ENCODE measurements at places on chromosomes 3 and 15.

- no peak for DNase-seq
Observed at GRCh38 chr3:108661699-108662098, 72.2 kb downstream of the DZIP3 start.

DNA sequence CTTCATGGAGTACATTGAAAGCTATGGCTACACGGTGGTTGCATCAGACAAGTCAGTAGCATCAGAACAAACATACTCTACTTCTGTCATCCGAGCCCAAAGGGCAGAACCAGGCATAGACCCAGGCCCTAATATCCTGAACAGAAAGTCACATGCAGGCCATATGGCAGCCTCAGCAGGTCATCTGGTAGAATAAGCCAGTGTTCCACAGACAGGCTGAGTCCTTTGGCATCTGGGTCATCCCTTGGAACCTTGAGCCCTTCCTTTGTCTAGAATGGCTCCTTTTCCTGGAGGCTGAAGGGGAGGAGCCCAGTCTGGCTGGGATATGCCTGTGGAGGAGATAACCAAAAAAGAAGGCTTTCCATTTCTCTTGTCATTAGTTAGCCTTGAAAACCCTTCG is 29.2 kb downstream of the SEMA6D start:
- no peak for DNase-seq

DNA sequence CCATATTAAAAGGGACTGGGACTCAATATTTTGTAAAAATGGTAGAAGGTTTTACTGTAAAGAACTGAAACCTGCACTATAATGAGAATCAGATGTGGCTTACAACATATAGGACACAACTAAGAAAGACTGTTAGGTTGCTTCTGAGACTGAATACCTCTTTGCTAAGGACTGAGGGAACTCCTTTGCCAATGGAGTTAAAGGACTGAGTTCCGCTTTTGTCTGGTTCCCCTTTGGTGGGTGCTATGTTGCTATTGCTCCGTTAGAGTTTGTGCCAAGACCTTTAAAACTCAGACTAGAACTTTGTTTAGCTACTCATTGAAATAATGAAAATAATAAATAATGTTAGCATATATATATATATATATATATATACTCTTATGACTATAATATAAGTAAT is 147.8 kb upstream of the KCNMB2 start:
- no peak for DNase-seq

DNA sequence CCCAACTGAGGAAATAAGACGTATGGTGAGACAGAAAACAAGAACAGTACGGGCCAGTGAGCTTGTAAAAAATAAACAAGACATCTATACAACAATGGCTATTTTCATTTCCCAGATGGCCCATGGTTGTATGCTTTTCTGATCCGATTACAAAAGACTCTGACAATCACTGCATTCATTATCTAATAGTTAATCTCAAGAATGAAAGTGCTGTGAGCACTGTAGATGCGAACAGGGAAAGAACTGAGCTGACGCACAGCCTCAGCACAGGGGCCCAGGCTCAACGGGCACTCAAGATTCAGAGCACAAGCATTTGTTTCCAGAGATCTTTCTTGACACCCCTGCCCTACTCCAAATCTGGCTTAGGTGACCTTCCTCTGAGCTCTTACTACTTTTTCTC is 6.9 kb downstream of the MTMR10 start:
- DNase-seq: no peak

DNA sequence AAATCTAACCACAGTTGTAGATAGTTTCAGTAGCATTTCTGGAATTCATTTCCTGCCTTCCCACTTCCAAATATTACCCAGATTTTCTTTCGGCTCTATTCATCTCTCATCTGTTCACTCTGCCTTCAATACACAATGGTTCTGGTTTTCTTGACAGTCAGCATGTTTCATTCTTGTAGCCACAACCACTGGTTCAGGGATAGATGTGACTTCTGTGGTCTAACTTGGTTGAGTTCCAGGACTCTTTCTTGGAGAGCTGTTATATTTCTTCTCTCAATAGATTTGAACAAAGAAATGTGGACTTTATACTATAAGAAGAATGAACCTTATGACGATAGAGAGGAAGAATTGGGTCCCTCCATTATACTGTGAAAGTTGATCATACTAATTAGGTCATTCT is 228.8 kb downstream of the NSUN3 start:
- no peak for DNase-seq

- no peak for DNase-seq
Observed at GRCh38 chr3:190432216-190432615, 17.5 kb downstream of the TMEM207 start.

DNA sequence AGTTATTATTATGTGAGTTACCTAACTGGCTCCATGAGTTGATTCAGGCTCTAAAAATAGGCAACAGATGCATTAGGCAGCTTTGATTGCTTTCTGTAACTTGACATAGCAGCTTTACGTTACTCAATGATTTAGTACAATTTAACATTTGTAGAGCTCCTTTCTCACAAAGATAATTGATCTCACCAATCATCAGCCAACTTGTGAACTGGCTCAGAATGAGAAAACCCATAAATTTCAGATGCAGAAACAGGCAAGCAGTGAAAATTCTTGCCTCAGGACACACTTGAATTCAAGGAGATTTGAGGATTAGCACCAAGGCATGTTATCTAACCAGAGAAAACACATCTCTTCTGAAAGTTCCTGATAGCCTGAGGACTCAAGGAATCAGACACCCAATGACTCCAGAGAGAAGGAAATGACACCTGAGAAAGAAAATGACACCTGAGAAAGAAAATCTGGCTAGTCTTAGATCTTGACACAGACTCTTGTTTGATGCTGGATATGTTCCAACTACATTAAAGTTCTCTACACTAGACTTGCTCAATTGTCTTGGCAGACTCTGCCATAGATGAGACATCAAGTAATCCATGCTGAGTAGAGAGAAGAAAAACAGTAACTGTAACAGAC is 315.1 kb upstream of the CBLB start:
- DNase-seq: no peak

DNA sequence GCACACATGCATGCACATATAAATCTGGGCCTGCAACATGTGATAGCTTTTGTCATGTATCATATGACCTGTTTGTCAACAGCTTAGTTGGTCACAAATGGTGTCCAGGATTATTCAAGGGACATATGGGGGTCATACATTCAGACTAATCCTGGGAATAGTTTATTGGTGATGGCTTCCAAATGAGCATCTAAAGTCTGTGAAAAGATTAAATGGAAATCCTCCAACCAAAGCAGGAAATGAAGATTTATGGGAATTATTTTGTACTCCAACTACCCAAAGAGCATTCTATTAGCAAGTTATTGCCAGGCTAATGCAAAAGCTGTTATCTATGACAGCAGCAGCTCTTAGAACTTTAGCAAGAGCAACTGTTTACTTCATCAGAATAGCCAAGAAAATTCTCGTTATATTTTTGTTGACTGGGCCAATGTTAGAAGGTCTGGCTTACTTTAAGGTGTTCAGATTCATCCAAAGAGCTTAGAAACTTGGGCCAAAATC is 7.1 kb downstream of the FSTL1 start:
- DNase-seq: no peak

DNA sequence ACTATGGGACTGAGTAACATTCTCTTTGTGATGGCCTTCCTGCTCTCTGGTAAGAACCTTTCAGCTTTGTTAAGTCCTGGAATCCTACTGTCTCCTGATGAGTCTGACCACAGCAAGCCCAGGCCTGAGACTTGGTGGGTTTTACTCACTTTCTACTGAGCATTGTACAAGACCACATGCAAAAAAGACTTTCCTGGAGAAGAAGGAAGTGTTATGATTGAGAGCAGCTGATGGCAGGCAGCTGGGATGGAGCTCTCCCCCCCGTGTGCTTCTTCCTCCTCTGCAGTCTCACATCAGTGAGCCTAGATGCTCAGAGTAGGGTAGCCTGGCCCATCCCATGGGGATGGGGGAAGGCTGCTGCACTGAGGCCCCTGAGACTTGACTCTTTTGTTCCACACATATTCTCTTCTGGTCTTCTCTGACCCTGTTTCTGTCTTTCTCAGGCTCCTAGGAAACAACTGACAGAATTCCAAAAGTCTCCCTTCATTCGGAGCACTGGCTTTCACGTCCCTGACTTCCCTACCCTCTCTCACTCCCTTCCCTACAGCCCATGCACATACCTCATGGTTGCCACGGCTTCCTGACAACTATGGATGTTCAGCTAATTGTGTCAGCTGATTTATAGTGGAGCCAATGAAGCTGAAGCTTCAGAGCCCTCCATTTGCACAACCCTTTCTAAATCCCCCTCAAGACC is 36.6 kb downstream of the CD86 start:
- no peak for DNase-seq

DNA sequence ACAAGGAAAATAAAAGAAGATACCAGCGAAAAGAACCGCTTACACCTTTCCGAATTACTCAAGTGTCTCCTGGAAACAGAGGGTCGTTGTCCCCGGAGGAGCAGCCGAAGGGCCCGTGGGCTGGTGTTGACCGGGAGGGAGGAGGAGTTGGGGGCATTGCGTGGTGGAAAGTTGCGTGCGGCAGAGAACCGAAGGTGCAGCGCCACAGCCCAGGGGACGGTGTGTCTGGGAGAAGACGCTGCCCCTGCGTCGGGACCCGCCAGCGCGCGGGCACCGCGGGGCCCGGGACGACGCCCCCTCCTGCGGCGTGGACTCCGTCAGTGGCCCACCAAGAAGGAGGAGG is 325 bp downstream of the ALCAM start:
- no peak for DNase-seq

- no peak for DNase-seq
Observed at GRCh38 chr3:119219069-119219468, 21.6 kb downstream of the B4GALT4 start.

DNA sequence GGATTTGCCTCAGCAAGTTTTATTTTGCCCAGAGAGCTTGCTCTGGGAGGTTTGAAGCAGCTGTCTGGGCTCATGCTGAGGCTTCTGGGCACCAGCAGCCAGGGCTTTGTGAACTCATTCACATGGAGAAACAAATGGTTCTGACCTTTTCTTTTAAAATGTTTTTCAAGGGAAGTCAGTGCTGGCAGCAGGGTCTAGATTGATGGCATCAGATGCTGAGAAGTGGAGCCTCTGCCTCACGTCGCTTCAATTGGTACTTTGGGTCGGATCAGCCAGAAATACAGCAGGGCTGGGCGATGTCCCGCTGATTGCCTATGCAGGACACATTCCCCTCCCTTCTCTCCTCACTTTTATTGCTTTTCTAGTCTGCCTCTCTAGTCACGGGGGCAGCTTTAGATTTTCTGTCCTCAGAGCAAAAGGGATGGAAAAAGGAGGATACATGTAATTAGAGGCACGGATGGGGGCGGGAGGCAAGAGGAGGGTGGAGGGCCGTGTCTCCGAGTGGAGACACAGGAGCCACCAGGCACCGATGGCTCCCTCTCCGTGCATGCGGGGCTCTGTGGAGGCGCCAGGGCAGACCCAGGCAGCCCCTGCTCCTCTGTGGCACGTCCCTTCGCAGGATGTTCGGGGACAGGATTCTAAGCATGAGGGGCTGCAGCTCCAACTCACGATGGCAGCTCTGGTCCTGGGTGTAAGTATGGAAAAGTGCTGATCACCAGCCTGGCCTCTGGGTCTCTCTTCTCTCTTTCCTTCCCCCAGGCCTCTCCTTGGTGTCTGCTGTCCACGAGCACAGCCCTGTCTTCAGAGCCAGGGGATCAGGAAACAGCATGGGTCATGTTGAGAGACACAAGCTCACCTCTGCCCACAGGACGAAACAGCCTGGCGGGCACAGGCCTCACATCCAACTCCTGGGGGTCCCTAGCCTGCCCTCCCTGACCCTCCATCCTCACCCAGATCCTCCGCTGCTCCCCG is 116.1 kb downstream of the FAM43A start:
- DNase-seq: no peak

- no peak for DNase-seq
Observed at GRCh38 chr3:129065720-129066073, 5.1 kb downstream of the GP9 start.

GRCh38 chr15:91865950-91866349 is 12.4 kb downstream of the SLCO3A1 start:
- DNase-seq: no peak

DNA sequence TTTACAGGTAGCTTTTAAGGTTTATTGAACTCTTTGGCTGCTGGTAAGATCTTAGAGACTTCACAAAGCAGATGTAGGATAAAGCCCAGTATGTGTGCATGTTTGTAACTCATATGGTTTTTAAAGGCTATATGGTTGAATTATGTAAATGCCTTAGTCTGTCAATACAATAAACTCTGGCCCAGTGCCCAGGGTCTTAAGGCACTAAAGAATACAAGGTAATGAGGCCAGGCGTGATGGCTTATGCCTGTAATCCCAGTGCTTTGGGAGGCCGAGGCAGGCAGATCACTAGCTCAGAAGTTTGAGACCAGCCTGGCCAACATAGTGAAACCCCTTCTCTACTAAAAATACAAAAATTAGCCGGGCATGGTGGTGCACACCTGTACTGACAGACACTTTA is 170.3 kb upstream of the CGNL1 start:
- no peak for DNase-seq

DNA sequence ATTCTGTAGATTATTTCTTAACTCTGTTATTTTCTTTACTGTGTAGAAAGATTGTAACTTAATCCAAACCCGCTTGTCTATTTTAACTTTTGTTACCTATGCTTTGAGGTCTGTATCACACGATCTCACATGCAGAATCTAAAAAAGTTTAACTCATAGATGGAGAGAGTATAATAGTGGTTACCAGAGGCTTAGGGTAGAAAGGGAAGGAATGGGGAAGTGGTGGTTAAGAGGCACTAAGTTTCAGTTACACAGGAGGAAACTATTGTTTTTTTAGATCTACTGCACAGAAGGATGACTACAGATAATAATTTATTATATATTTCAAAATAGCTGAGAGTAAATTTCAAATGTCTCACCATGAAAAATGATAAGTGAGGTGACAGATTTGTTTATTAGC is 515.2 kb downstream of the RSL24D1 start:
- no peak for DNase-seq

- no peak for DNase-seq
Observed at GRCh38 chr15:101161656-101162055, 90.2 kb downstream of the CHSY1 start.

GRCh38 chr15:91447991-91448644 is 348.1 kb downstream of the SV2B start:
- DNase-seq: no peak

- no peak for DNase-seq
Observed at GRCh38 chr15:32956711-32957110, 237.8 kb downstream of the FMN1 start.

DNA sequence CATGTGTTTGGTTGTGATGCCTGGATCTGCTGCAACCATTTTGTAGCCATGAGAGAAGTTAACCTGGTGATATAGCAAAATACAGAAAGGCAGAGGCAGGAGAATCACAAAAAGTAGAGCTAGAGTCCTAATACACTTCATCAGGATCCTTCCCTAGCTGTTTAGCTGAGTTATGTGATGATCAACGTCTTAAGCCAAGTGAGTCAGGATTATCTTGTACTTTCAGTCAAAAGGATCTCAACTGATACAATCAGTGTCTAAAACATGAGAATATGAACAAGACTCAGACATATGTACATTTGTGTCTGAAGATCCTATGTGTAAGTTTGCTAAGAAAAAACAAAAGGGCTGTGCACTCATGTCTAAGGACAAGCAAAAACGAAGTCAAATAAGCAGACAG is 236.9 kb downstream of the NTRK3 start:
- no peak for DNase-seq

- DNase-seq: no peak
Observed at GRCh38 chr15:27258287-27258686, 287.3 kb downstream of the GABRG3 start.

- no peak for DNase-seq
Observed at GRCh38 chr3:114379266-114379665, 85.4 kb downstream of the TIGIT start.
